Activated CD4-positive, CD25-positive, alpha-beta regulatory T cell treated with anti-CD3 and anti-CD28 coated beads, Interleukin-2, amount 50 U/mL, for 24 hours (primary cell): ENCODE measurements at places on chromosomes 4 and X.

GRCh38 chr4:95204873-95205272, 343.9 kb downstream of the UNC5C start:
- no peak for ATAC-seq

GRCh38 chr4:6097581-6097980, 79.3 kb upstream of the C4orf50 start:
- no peak for ATAC-seq

- ATAC-seq: no peak
These were observed 531.0 kb upstream of the ZFP42 start for GRCh38 chr4:187464573-187464972.

DNA sequence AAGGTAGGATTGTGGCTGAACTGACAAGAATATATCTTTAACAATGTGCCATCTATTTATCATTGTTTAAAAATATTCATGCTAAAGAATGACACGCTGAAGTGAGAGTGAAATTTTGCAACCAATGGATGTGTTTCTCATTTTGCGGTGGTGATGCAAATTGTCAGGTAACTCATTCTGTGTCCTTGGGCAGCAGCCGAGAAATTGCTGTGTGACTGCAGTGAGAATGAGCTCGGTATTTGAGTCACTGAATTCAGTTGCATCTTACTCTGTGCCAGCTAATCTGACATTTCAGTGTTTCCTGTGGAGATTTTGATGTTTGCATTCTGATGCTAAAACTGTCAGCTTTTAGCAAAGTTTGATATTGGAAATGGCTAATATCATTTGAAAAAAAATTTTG, 28.1 kb downstream of the MCUB start:
- peak; percentile 100 for ATAC-seq

DNA sequence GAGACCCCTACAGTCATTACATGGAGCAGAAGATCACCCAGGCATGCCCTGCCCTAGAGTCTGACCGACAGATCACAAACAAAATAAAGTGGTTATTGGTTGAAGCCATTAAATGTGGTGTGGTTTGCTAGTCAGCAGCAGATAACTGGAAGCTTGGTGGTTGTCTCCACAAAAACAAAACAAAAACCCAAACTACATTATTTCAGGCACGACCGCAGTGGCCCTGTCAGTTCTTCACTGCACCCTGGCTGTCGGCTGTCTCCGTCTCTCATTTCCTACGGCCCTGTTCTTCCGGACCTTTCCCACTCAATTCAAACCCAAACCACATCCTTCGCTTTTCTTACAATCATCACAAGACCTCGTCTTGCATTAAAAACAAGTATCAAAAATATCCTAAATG, 521.3 kb upstream of the ZFP42 start:
- ATAC-seq: no peak

- ATAC-seq: no peak
These were observed 38.6 kb upstream of the CRMP1 start for GRCh38 chr4:5931526-5931925.

GRCh38 chrX:149365061-149365460, 140.0 kb downstream of the IDS start:
- ATAC-seq: no peak

DNA sequence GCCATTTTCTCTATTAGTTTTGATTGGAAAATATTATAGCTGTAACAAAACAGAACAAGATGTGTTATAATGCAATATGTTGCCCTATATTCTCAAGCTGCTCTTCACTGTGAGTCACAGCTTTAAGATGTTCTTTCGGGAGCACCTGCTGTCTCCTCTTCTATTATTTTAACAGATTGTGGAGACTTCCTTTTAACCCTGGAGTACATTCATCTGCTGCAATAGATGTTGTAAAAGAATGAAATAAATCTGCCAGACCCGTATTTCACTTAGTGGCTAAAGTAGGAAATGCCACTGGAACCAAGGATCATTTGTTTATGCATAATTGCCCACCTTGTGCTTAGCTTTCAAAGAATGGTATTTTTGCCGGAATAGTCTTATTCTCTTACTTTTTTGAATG, 11.1 kb downstream of the LSM6 start:
- no peak for ATAC-seq

- no peak for ATAC-seq
These were observed 57.2 kb downstream of the ARFIP1 start for GRCh38 chr4:152836936-152837335.

GRCh38 chr4:41318839-41319530, 62.3 kb downstream of the UCHL1 start:
- ATAC-seq: no peak
